ENCODE measurements at places on chromosomes 13 and 19. TPM values are rescaled to one million over a fixed set of nuclear protein-coding genes. Genes with fewer than 3 reads are reported as not detected.
A peak's percentile ranks its signal among the peaks of the same experiment; 100 is the strongest.

GRCh38 chr19:10315335-10316214, at the start of gene FDX2:
TSS of gene FDX2 (minus strand) at chr19:10316015. CDS start at chr19:10315996, 19 bp downstream.
- peak; percentile 94 for DNase-seq

- peak; percentile 43 for DNase-seq
Measured at GRCh38 chr19:18340190-18340989, at the start of gene PGPEP1. TSS of gene PGPEP1 (plus strand) at chr19:18340598. CDS start at chr19:18340682, 84 bp downstream.

MED4 gene
- total RNA-seq: 45.0 TPM

DNA sequence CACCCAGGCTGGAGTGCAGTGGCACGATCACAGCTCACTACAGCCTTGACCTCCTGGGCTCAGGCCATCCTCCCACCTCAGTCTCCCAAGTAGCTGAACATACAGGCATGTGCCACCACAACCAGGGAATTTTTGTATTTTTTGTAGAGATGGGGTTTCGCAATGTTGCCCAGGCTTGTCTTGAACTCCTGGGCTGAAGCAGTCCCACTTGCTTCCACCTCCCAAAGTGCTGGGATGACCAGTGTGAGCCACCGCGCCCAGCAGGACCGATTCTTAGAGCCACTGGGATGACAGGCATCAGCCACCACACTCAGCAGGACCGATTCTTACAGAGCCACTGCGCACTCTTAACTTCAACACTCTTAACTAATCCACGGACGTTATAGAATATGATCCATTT, 54.9 kb upstream of the RANBP3 start:
- no peak for DNase-seq
